ENCODE measurements at places on chromosomes 3 and 15.

- no peak for DNase-seq
Observed at GRCh38 chr15:51625236-51625635, 2.7 kb upstream of the DMXL2 start.

DNA sequence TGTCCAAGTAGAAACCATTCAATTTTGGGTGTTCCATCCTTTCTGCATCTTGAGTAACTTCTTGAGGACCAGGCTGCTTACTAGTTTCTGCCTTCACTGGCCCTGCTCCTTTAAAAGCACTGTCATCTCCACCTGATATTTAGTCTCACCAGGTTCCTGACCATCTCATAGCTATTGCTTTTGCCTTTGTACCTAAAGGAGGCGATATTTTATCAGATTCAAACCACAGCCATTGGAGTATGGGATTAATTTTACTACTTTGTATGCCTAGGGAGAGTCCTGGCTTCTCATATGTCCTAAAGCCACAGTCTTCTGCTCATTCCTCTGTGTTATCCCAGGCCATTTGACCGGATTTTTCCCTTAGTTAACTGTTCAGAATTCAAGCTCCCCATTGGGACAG, 51.8 kb upstream of the RFX7 start:
- DNase-seq: no peak

DNA sequence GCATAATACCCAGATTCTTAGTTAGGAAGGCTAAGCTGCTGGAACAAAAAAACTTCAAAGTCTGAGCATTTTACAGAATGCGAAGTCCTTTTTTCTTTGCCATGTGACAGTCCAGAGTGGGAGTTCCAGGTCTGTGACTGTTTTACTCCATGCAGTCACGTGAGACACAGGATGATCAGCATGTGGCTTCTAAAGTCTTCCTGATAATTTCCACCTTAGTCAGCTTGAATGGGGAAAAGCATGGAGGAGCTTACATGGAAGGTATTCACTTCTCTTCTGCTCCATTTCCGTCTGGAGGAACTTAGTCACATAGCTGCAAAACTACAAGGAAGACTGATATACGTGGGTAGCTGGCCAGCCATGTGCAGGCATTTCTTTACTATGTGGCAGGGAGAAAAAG, 1.7 kb downstream of the SNTN start:
- DNase-seq: no peak

- DNase-seq: no peak
Observed at GRCh38 chr3:166519443-166519842, 682.2 kb upstream of the BCHE start.

DNA sequence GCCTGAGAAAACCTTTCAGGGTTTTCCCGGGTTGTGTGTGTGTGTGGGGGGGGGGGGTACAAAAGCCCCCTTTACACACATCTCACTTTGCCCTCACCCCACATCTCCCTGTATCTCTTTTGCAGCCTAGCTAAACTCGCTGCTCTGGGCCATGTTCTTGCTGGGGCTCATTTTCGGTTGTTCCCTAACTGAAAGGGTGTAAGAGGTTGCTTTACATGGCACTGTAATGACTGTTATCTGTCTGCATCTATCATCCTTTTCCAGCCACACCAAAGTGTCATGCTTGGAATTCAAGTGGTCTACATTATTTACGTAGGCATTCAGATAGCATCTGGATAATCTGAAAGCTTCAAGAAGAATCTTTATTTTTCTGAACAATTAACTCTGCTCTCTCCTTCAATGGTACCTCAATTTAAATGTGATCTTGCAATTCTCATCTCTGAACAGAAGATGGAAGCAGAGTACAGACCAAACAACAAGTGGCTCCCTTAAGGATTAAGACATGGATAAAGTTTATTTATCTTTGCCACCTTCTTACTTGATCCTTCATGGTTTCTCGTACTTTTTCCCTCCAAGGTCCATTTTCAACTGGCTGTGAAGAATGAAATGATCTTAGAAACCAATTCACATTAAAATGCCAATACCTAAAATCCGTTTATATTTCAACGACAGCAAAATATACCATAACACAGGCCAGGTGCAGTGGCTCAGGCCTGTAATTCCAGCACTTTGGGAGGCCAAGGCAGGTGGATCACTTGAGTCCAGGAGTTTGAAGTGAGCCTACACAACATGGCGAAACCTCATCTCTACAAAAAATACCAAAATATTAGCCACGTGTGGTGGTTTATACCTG, 34.9 kb downstream of the DCLK3 start:
- no peak for DNase-seq

GRCh38 chr3:28326458-28326926, 22.0 kb upstream of the ZCWPW2 start:
- DNase-seq: peak; percentile 32

DNA sequence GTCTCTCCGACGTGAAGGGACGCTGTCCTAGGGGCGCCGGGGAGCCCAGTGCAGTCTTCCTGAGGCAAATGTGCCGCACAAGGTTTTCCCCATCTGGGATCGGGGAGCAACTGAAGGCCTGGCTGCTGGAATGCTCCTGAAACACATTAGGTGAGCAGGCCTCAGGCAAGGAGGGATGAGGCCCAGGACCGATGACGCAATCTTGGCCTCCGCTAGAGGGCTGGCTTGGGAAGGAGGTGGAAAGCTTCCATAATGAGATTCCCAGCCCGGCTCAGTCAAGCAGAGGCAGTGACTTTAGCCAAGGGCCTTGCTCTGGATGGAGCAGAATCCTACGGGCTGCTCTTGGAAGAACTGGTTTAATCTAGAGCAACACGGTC, 50.8 kb downstream of the CPN2 start:
- no peak for DNase-seq

DNA sequence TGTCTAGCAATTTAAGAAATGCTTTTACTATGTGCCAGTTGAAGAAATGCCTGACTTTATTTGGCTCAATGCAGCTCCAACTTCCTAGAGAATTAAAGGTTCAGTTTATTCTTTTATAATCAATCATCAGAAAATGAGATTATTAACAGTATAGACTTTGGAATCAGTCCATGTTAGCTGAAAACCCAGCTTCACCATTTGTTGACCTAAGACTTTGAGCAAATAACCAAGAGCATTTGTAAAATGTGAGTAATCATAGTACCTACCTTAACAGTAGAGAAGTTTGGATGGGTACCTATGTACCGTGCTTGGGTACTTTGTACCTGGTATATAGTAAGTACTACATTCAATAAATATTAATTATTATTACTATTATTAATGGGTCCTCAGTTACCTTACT, 105.9 kb downstream of the RARB start:
- no peak for DNase-seq

DNA sequence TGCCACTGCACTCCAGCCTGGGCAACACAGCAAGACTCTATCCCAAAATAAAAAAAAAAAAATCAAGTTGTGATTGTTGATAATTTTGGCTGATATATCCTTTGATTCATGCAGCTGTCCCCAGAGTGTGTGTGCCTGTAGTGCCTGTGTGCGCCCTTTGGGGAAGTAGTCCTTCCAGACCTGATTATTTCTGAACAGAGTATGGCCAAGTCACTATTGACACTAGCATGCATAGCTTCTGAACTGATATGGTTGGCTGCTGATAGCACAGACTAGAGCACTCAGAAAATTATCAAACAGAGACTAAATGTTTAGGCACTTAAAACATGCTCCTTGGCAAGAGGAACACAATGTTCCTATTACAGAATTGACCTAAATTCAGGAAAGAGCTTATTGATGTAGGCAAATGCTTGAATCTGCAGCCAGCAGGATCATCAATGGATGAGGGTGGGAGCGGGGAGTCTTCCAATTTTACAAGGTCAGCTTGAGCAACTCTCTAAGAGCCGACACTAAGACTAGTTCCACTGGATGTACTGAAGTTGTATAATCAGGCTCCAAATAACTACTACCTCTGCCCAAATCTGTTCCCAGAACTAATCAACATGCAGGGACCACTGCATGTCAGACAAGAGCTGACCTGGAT, 17.7 kb upstream of the PTPN9 start:
- no peak for DNase-seq

GRCh38 chr3:141114816-141115460, 63.8 kb downstream of the SPSB4 start:
- no peak for DNase-seq

DNA sequence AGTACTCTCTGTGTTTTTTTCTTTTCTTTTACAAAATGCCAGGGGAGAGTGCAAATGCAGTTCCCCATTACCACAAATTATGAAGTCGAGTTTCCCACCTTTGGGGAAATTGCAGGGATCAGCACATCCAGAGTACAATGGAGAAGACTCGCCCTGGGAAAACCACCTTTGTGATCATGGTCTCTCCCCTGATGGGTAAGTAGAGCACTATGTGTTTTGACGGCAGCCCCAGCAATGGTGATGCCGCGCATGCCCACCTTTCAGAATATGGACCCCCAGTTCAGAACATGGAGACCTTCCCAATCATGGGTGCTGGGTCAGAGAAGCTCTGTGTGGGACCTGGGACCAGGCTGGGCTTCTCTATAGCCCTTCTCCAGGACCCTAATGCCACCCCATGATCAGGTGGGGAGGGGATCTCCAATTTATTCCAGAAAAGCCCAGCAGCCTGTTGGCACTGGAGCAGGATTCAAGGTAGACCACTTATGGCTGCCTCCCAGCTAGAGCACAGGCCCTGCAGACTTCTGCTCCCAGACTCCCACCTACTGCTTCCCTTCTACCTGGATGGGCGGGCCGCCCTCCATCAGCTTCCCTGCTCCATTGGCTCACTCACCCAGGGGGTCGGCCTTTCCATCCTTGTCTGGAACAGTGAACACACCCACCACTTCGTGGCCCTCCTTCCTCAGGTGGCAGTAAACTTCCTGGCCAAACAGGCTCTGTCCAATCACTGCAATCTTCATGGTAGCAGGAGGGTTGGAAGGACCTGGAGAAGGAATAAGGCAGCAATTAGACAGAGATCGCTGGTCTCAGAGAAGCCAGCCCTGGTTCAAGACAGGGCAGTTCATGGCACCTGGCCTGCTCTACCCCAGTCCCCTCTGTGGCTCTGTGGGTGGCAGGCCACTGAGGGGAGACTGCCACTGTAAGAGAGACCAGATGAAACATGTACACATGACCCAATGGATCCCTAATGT, 19.9 kb downstream of the ALDH1L1 start:
- DNase-seq: no peak

- peak; percentile 66 for DNase-seq
Observed at GRCh38 chr3:158659454-158660237, 12.8 kb downstream of the LXN start.
